DMS 273 treated with DMSO at 0.1 percent for 48 hours (cell line): ENCODE measurements at places on chromosomes 1 and 21.

DNA sequence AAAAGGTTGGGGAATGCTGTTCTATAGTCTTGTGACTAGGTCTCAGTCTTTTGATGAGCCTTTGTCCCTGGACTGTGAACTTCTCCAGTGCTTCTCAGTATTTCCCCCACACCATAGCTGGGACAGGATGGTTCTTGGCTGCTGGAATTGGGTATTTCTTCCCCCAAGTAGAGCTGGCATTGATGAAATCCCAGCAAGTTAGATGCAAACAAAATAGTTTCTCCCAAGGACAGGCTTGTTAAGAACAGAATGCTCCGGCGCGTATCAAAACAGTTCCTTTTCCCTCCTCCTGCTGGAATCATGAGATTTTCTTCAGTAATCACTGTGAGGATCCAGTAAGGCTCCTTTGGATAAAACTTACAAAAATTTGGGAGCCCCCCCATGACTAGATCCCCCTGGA, 162.6 kb downstream of the PIK3R3 start:
- DNase-seq, result no peak

- DNase-seq, result no peak
Measured at GRCh38 chr1:212656730-212657129, 42.9 kb downstream of the BATF3 start.

DNA sequence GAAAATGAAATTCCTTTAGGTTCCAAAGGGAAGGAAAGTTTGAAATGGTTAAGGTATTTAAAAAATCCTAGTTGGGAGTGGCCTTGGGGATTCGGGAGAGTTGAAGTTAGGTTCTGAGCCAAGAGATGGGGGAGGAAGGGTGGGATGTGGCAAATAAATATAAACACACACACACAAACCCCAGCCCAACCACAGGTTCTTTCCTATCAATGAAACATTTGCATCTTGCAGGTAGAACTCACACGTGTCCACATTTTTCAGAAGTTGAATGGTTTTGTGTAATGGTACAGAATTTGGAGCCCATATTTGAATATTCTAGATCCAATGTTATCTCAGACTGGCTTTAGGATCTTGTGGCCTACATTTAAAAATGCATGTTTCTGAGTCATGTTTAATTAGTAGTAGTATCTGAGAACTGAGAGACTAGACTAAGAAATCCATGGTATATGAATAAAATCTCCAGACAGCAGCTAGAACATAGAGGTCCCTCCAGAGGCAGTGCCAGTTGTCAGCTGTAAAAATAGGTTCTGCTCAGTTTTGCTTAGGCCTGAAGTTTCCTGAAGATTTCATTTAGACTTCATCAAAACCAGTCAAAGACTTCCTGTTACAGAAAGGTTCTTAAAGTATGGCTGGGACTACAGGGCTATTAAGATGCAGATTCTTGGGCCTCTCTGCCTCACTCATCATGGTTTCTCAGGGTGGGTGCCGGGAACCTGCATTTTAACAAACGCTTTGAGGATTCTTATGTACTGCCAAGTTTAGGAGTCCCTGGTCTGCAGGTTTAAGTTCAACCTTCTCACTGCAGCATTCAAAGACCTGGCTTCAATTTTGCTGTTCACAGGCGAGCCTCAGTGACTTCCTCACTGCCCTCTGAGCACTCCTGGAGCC, 21.3 kb downstream of the RUNX1 start:
- DNase-seq, result no peak

DNA sequence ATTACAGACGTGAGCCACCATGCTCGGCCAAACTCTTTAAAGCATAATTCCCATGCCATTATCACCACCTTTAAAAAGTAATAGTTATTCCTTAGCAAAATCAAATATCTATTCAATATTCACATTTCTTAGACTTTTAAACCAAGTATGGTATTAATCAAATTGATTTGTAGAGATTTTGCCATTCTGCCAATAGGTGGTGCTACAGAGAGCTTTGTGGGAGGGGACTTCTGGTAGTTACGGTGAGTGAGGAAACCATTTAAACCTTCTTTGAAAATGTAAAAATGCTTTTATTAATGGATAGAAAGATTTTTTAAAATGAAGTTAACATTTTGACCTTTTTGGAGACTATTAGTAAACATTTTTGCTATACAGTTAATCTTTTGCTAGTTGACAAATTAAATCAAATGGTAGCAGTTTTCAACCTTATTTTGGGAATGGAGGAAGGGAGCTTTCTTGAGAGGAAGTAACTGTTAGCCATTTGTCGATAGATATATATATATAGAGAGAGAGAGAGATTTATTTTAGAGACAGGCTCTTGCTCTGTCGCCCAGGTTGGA, 19.3 kb downstream of the IARS2 start:
- no peak for DNase-seq

DNA sequence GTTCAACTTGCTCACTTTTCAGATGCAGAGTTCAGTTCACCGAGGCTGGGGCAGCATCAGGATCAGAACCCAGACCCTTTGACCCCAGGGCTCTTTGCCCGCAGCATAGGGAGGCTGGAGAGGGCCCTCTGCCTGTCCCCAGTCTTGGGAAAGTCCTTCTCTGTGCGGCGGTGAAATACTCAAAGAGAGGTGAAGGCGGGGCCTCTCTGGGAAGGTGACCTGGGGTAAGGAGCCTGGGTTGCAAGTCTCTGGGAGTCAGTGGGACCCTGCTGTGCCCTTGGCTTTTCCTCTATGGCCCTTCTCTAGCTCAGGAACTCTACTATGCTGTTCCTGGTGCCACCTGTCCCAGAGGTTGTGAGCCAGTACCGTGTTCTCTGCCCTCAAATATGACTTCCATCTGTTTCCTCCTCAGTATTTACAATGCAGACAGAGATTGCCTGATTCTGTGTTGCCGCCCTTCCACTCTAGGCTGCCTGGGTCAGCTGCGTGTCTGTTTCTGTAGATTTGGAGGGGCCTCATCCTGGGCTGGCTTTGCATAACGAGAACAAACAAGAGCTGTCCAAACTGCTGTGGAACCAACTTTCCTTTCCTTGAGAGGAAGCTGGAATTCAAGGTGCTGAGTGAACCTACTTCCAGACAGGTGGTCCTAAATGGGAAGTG, 18.7 kb upstream of the ZBTB21 start:
- no peak for DNase-seq

DNA sequence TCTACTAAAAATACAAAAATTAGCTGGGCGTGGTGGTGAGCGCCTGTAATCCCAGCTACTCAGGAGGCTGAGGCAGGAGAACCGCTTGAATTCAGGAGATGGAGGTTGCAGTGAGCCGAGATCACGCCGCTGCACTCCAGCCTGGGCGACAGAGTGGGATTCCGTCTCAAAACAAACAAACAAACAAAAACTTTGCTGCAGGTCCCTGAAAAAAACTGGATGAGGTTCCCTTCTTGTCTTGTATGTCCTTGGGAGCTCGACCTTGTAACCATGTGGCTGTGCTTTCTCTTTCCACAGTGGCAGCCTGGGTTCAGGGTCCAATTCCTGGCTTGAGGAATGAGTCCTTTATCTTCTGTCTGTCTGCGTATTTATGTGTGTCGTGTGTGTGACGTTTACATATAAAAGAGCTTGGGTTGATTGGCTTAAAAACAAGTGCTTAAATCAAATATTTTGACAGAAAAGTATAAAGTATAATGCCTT, 18.0 kb upstream of the COX20 start:
- DNase-seq, result no peak

DNA sequence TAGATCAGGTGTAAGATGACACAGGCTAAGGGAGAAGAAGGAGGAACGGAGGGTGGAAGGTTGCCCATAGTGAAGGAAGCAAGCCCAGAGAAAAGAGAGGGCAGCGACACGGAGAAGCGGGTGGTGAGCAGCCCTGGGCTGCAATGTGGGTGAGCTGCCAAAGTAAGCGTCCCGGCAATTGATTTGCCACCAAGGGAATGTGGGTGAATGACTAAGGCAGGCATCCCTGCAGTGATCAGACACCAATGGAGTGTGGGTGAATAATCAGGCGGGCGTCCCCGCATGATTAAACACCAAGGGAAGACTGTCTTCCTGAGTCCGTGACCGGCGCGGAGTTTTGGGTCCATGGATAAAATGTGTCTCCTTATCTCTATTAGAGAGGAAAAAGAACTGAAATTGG, 79.6 kb downstream of the UCHL5 start:
- DNase-seq, result no peak

- no peak for DNase-seq
Measured at GRCh38 chr1:31943546-31944184, 5.5 kb upstream of the PTP4A2 start.
